ENCODE measurements at places on chromosomes 4 and X.

GRCh38 chr4:109811707-109812106 lies 3.9 kb upstream of the GAR1 start:
- no peaks in the 10 kb centered on the region for H3K36me3 ChIP-seq
- H3K27me3 ChIP-seq = no peaks in the 10 kb centered on the region
- no peak overlapping the region for H3K27ac ChIP-seq

DNA sequence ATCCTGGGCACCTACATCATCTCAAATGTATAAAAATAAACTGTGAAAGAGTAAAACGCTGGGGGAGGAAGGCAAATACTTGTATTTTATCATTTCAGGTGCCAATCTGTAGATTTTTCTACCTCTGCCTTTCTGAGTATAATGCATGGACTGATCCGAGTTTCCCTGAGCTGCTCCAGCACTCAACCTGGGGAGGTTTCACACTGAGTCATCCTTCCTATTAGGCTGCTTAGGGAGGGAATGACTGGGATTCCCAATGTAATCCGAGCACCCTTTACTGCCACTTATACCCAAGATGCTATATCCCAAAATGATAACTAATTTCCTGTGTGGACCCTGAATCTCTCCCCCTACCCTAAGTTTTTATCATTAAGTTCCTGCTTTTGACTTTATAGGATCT lies 126.6 kb downstream of the HNRNPD start:
- H3K36me3 ChIP-seq = no peaks in the 10 kb centered on the region
- no peak for ATAC-seq
- no peak overlapping the region for H3K4me3 ChIP-seq
- H3K4me1 ChIP-seq = no peaks in the 10 kb centered on the region
- no peak overlapping the region for H3K27ac ChIP-seq
- H3K27me3 ChIP-seq = no peaks in the 10 kb centered on the region

DNA sequence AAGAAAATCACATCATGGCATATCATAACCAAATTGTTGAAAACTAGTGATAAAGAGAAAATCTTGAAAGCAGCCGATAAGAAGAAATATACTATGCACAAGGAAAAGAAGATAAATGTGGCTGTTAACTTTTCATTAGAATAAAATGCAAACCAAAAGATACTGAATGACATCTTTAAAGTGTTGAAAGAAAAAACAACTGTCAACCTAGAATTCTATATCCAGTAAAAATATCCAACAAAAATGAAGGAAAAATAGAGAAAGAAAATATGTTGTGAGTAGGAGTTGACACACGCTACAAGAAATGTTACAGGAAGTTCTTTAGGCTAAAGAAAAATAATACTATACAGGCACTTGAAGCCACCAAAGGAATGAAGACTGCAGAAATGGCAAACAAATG lies 82.0 kb downstream of the FAM184B start:
- H3K4me1 ChIP-seq = no peaks in the 10 kb centered on the region

DNA sequence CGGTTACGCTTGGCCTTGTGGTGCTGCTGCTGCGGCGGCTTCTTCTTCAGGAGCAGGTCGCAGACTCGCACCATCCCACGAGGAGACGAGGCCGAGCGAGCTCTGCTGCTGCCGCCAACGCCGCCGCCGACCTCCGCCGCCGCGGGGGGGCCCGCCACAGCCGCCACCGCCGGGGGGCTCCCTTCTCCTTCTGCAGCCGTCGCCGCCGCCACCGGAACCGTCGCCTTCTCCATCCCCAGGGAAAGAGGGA lies 237 bp downstream of the ANKRD17 start:
- H3K27ac ChIP-seq = peak overlapping the region; percentile 97
- peaks cover 4% of the 10 kb centered on the region for H3K36me3 ChIP-seq
- peak; percentile 34 for ATAC-seq
- H3K27me3 ChIP-seq = no peaks in the 10 kb centered on the region
- peak overlapping the region; percentile 65 for H3K4me3 ChIP-seq

DNA sequence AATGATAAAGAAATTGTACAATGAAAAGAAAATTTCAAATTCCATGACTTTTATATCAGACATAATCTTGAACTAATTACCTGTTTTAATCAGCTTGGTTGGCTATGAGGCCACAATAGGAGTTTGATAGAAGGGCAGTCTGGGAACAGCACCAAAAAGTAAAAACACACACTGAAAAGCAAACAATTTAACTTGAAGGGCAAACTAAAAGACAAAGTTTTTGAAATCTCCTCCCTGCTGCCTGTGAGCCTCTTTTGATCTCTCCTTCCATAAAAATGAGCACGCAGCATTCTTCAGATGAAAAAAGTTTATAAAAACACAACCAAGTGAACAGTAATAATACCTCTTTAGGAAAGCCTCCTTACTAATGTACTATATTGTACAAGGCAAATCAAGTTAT lies 8.1 kb downstream of the ODAM start:
- H3K27me3 ChIP-seq = no peaks in the 10 kb centered on the region
- no peaks in the 10 kb centered on the region for H3K36me3 ChIP-seq
- no peak for ATAC-seq
- H3K4me3 ChIP-seq = no peak overlapping the region
- no peak overlapping the region for H3K27ac ChIP-seq
- H3K4me1 ChIP-seq = no peaks in the 10 kb centered on the region

- no peak overlapping the region for H3K4me3 ChIP-seq
- peaks cover 12% of the 10 kb centered on the region for H3K36me3 ChIP-seq
- H3K4me1 ChIP-seq = no peaks in the 10 kb centered on the region
- no peak for ATAC-seq
- H3K27me3 ChIP-seq = no peaks in the 10 kb centered on the region
These were observed 270.2 kb upstream of the TAPT1 start for GRCh38 chr4:16496501-16496900.

Measured in gastroesophageal sphincter (tissue), 4 donors.